ENCODE measurements at places on chromosomes 1 and 21.
A peak's percentile ranks its signal among the peaks of the same experiment; 100 is the strongest.

GRCh38 chr1:218546314-218546713 is 201.2 kb downstream of the TGFB2 start:
- no peak for DNase-seq

DNA sequence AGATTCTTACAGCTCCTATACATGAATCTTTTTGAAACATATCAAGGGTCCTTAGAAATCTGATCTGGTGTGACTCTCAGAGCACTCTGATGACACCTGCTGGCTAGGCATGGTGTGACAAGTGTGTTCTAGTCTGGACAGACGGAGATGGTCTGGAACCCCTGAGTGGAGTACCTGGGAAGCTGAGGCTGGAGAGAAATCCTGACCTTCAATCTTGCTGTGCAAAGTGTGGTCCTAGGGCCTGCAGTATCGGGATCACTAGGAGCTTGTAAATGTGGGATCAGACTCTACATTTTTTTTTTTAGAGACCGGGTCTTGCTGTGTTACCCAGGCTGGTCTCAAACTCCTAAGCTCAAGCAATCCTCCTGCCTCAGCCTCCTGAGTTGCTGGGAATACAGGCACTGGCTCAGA is 78.6 kb upstream of the SOD1 start:
- DNase-seq, result peak; percentile 34

GRCh38 chr1:243505986-243506689 is 250.3 kb downstream of the SDCCAG8 start:
- no peak for DNase-seq

GRCh38 chr1:17347769-17348592 is 24.0 kb upstream of the PADI6 start:
- DNase-seq, result no peak

DNA sequence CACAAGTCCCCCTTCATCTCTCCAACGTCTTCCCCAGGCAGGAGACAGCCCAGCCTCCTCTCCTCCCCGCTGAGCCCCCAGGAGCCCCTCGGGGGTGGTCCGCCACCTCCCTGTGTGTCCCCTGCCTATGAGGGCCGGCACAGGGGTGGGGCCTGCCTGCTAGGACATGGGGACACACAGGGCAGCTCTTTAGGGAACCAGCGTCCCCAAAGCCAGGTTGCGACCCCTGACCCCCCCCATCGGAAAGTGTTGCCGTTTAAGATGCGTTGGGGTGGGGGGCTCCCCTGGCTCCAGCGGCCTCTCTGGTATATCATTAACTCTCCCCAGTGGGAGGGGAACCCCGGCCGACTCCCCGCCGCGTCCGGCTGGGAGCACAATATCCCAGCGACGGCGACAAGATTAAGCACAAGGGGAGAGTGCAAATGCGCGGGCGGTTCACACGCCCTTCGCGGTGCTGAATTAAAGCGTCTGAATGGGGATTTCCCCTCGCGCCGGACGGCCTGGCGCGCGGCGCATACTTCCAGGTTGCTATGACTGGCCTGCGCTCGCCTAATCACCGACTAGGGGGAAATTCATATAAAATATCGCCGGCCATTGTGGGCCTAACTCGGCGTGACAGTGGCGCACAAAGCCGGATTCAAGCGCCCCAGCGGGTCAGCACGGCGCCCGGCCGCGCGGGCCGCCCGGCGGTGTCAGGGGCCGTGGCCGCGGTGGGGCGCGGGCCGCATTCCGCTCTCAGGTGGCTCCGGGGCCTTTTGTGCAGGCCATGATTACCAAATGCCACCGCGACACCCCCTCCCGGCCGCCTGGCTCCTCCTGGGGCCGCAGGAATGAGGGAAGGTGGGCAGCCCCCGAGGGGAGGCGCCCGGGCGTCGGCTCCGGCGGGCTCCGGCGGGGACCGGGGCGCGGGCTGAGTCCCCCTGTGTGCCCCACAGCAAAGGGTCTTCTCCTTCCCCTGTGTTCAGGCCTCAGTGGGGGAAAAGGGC is 30.9 kb downstream of the WNT3A start:
- no peak for DNase-seq

- DNase-seq, result no peak
These were observed 92.0 kb downstream of the MIS18A start for GRCh38 chr21:32186804-32187203.

DNA sequence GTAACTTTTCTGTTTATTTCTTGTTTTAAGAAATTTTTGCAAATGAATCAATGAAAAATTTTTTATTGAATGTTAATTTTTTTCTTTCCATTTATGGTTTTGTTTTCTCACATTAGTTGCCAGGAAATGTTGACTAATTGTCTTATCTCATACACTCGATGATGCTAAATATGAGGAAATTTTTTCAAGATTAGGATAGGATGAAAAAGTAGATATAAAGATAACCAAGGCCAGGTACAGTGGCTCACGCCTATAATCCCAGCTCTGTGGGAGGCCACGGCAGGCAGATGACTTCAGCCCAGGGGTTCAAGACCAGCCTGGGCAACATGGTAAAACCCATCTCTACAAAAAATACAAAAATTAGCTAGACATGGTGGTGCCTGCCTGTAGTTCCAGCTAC is 12.6 kb downstream of the LAX1 start:
- no peak for DNase-seq

DNA sequence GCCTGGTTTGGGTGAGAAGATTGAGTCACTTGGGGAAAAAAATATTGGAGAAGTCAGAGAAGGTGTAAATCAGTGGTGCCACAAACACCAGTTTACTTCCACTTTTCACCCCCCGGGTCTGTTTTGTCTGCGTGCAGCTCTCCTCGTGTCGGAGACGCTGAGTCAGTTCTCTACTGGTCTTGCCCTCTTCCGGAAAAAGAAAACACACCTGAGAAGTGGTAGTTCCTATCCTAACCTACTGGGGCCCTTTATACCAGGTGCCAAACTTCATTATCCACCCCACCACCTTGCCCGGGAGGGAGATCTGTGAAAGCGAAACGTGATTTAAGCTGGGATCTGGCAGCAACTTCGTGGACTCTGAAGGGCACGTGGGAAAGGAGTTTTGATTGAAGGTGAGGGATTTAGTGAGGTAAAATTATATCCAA is 855 bp upstream of the IVNS1ABP start:
- no peak for DNase-seq

GRCh38 chr1:168836469-168836868 is 107.5 kb upstream of the DPT start:
- no peak for DNase-seq

GRCh38 chr1:156689953-156690674 is 12.9 kb upstream of the NES start:
- no peak for DNase-seq

DNA sequence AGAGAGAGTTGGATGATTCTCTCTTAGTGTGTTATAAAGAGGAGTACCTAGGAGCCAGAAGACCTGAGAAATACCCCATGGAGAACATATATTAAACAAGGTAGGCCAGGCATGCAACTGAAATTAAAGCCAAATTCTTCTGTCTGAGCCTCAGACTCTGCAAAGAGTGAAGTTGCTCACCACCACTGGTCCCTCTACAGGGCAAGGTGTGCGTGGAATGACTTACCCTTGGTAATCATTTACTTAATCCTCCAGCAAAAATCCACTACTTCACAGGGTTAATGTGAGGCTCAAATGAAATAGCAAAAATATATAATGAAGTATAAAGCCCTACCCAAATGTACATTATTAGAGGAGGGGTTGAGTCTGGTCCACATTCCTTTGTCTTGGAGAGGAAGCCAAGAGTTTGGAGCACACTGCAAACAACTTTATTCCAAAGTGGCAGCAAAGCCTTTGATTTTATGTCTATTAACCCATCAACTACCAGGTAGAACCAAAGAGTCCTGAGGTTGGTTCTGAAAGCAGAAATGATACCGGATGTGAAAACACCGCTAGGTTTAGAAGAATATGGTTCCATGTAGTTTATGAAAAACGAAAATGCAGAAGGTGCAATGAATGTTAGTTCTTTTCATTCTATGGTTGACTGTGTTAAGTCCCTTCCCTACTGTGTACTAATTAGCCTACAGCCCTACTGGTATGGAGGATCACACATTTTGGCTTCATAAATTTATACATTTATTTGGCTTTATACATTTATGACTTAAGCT is 8.5 kb downstream of the SSR2 start:
- DNase-seq, result no peak

DNA sequence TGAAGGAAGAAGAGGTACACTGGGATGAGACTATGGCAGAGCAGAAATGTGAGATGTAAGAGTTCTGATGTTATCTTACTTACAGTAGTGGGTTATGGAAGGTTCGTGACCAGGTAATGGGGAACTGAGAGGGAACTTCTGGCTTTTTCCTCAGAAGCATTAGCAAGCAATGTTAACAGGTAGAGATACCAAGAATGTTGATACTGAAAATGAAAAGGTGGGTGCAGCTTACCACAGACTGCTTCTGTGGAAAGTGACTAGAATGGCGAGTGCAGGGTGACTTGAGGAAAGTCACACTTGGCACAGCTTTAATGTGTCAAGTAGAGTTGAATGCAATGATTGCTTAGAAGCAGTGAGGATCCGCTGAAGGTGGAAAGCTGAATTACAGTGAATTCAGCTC is 70.8 kb downstream of the PLA2G4A start:
- no peak for DNase-seq

DNA sequence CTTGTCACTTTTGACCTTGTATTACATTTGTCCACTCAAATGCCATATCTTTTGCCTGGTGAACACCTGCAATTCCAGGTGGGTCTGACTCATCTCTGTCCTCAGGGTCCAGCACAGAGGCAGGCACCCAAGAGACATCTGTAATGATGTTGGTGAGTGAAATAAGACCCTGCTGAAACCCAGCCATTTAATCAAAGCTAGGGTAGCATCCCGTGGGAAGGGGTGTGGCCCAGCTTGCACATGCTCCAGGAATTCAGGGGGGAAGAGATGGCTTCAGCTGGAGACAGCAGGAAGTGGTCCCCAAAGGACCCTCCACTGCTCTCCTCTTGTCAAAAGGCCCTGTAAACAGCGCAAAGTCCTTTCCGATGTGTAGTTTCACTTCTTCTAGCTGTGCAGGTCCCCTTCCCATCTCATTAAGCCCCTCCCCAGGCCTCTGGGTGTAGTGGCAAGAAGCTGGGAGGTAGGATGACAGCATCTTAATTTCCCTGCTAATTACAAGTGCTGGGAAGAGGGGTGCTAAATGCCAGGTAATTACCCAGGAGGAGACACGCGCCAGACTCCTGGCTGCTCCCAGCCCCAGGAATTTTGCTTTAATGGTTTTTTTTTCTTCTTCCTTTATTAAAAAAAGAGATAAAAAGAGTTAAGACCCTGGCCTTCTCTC is 54.4 kb upstream of the TRABD2B start:
- DNase-seq, result no peak

- DNase-seq, result no peak
These were observed 8.7 kb upstream of the SEC16B start for GRCh38 chr1:177978530-177978929.

- no peak for DNase-seq
These were observed 1.3 kb downstream of the ADAMTS1 start for GRCh38 chr21:26843933-26844257.

DNA sequence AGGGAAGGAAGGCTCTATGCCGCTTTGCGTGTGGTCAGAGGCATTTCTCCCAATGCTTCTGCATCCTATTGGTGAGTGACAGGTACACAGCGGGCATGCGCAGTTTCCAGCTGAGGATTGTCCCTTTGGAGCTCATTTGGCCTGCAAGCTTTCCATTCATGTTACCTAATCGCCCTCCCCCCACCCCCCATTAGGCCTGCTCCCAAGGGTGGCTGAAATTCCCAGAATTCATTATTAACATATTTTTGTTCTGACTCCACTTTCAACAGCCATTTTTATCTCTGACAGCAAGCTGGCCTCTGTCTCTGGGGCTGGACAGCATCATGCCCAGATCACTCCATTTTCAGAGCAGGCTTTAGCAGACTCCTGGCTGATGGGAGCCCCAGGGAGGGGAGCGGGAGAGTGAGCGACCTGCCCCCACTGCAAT is 25.6 kb downstream of the MIS18A start:
- DNase-seq, result peak; percentile 55

DNA sequence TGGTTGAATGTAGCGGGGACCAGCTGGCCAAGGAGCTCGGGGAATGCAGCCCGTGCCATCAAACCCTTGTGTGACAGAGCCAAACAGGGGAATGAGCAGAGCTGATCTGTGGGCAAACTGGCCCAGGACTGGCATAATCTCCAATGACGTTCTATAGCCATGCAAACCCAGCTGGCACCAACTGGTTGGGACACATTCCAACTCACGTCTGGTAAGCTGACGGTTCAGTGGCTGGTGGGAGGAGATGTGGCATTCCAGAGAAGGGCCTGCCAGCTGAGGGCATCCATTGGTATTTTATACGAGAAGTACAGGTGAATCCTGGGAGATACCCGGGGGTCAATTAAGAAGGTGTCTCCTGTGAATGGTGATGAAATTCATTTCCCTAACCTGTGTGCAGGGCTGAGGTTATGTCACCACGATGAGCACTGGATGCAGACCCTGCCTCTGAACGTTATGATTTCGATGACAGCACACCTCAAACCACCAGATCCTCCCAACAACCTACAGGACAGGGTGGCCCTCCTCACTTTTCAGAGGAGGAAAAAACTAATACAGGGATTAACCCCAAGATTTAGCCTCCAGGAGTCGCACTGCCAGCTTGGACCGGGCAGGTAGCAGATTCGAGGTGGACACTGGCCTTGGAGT is 39.0 kb upstream of the RUNX3 start:
- DNase-seq, result no peak

DNA sequence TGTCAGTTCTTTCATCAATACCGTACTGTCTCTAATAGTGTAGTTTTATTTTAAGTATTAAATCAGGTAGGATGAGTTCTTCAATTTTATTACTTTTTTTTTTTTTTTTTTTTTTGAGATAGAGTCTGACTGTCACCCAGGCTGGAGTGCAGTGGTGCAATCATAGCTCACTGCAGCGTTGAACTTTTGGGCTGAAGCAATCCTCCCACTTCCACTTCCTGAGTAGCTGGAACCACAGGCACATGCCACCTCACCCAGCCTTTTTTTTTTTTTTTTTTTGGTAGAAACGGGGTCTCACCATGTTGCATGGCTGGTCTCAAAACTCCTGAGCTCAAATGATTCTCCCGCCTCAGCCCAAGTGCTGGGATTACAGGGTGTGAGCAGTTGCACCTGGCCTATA is 44.3 kb downstream of the INAVA start:
- DNase-seq, result no peak

- no peak for DNase-seq
These were observed 20.1 kb downstream of the TUT4 start for GRCh38 chr1:52532731-52533327.

GRCh38 chr1:217425422-217425821 is 205.5 kb downstream of the GPATCH2 start:
- DNase-seq, result peak; percentile 20

DNA sequence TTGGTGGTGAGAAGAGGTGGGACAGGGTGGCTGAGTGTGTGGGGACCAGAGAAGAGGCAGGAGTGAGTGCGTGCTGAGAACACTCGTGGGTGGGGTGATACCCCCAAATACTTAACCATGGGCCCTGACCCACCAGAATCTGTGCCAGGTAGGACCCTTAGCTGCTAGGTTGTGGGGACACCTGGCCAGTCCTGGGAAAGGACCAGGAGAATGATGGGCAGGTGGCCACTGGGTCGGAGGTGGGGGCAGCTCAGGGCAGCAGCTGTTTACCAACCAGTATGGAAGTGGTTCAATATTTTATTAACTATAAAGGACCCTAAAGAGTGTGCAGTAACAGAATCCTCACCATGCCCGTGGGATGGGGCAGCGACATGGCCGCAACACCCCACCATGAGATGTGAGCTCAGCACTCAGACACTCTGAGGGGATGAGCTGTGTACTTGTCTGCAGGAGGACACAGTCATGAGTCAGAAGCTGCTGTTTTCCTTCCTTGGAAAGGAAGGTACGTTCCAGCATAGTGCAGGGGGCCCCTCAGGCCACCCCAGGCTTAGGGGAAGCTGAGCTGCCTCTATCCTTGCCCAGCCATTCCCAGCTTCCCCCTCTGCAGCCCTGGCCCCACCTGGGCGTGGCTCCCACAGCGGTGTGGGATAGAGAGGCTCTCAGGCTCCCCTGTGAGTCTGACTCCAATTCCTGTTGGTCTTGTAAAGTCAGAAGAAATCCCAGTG is 25.4 kb downstream of the TEX35 start:
- peak; percentile 57 for DNase-seq

Data from fibroblast of skin of left quadriceps (primary cell).